Putamen (tissue), 1 donor: ENCODE measurements at places on chromosomes 12 and 14.
A peak's percentile ranks its signal among the peaks of the same experiment; 100 is the strongest.

GRCh38 chr14:99155173-99156089, 116.6 kb downstream of the BCL11B start:
- DNase-seq: no peak

DNA sequence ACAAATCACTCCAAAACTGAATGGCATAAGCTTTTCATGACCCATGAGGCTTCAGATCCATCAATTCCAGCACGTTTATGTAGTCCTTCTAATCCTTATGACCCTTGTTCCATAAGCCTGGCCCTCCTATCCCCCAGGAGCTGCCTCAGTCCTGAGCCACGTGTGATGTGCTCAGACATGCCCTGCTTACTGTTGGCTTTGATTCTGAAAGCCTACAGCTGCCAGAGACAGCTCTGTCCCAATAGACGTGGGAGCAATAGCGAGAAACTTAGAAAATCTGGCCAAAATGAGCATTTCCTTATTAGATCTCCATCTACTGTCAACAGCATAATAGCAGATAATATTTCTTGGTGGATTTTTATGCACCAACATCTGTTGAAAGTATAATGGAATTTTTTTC, 33.2 kb downstream of the DUSP6 start:
- DNase-seq: no peak

DNA sequence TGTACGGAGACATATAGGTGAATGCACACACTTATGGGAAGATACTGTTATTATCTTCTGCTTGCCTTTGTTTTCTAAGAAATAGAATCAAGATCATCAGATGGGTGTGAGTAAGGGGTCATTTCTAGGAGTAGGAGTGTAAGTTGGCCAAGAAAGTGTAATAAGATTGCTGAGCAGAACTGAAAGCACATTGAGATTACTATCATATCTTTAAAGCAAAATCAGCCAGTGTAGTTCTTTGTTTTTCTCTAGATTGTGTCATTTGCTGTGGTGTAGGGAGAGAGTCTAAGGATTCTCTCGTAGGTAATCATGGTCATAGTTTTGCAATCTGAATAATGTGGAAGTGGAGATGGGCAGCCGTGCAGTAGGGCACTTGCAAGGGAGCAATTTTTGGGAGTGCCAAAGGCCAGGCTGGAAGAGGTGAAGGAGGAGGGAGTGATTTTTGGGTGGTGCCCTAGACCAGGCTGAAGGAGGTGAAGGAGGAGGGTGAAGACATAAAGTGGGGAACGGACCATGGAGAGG, 131.6 kb downstream of the RGS6 start:
- no peak for DNase-seq

- DNase-seq: no peak
Measured at GRCh38 chr14:99401211-99401610, 79.4 kb downstream of the SETD3 start.

GRCh38 chr12:108711489-108712164, 19.7 kb downstream of the CORO1C start:
- no peak for DNase-seq

GRCh38 chr14:93788543-93789227, 400 bp upstream of the PRIMA1 start:
- peak; percentile 81 for DNase-seq

DNA sequence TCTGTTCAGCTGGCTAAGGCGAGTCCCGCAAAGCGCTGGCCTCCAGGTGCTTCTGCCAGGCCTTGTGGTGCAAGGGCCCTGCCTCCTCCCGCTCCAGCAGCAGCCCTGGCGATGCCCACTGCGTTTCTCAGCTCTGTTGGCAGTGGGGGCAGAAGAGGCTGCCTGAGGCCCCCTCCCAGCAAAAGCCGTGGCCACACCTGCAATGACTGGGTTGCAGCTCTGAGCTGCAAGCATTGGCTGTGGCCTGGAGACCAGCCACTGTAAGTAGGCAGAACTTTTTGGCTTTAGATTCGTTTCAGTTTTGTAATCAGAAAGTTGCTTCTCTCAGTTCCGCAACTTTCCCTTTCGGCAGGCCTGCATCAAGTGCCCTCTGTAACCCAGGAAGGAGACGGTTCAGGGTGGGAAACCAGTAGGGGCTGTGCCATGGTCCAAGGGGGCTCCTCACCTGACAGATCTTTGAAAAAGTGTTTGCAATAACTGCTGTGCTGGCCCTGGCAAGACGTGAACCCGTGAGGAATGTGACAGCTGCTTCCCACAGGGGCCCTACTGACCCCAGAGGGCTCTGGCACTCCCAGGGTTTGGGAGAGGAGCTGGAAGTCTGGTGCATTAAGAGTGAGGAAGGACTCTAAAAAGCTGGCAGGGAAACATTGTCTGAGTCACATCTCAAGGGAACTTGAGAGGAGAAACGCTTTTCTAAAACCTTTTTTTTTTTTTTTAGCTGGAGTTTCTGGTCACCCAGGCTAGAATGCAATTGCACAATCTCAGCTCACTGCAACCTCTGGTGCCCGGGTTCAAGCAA, 54.5 kb upstream of the MAX start:
- no peak for DNase-seq

DNA sequence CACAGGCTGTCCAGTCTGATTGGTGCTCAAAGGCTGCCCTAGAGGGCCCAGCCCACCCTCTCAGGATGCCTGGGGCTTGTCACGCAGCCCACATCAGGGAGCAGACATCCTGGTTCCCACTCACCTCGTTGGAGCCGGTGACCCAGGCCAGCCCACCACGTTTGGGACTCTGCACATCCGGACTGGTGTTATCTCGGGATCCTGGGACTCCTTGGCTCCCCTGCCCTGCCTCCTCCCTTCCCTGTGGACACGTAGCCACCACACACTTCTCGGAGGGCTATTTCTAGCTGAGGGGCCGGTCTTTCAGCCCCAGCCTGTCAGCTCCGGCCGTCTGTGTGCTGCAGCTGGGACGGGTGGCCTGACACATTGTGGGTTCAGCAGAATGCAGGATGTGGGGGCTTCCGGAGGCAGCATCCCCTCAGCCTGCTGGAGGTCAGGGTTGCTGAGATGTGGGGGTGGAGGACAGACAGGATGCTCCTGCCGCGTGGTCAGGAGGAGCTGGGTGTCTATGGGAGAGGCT, 12.8 kb upstream of the FGF23 start:
- no peak for DNase-seq

- peak; percentile 47 for DNase-seq
Measured at GRCh38 chr14:30005114-30005808, 77.6 kb upstream of the PRKD1 start.

- DNase-seq: no peak
Measured at GRCh38 chr12:24977711-24978110, 28.8 kb upstream of the BCAT1 start.

DNA sequence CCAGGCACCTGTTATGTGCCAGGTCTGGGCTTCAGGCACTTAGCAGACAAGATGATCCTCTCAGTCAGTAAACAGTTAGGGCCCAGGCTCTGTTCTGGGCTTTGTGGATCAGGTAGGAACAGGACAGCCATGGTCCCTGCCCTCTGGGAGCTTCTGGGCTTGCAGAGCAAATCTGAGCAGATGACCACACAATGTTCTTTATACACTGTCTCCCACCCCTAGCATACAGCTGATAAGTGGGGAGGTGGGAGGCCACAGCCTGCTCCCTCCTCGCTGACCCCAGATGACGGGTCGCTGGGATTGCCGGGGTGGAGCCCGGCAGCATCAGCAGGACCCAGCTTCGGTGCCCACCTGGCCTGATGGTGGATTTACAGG, 53.1 kb upstream of the RIN3 start:
- no peak for DNase-seq

DNA sequence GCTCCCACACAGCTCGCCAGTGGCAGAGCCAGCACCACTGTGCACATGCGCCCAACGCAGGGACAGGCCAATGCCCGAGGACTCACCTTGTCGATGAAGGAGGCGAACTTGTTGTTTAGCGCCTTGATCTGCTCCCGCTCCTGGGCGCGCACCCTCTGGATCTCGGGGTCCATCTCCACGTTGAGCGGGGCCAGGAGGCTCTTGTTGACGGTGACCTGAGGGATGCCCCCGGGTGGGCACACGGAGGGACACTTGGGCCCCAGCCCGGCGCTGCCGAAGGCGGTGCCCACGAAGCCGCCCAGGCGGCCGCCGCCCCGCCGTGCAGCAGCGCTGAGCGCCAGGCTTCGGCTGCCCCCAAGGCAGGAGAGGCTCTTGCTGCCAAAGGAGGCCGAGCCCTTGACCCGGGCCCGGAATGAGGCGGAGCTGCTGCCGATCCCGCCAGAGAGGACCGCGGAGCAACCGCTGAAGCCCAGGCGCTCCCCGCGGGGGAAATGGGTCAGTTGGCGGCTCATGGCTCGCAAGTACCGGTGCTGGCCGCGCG, at the start of gene KRT72:
KRT72 (minus strand) TSS at position 523 of the 541 bp plus-strand sequence; CDS start at position 512, 11 bp downstream.
- DNase-seq: no peak

- DNase-seq: no peak
Measured at GRCh38 chr14:97137705-97138104, 340.5 kb downstream of the VRK1 start.

DNA sequence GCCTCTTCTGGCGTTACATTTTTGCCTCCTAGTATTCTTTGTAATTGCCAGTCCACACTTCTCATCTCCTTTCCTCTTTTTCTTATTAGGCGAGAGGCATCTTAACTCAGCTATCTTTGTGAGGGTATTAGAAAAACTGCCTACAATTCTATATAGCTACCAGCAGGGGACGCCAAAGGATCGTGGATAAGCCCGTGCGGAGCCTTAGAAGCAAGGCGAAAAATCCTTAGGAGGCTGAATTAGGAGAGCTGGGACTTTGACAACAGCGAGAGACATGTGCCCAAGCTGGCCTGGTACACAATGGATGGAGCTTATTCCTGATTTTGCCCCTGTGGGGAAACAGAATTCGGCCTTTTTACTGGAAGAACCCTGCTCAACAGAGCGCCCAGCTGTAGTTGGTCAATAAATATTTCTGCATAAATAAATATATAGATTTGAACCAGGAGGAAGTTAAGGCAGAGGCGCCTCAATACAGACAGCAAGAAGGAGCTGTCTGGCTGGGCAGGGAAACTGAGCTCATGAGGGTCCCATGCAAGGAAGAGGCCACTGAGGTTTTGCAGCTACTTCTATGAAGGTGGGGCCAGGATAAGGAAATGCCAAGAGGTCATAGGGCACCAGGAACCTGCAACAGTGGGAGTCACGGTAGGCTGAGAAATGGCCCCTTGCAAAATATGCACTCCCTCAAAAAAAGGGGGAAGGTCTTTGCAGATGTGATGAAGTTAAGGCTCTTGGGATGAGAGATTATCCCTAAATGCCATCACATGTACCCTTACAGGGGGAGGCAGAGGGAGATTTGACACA, 14.6 kb upstream of the RBM19 start:
- peak; percentile 73 for DNase-seq

DNA sequence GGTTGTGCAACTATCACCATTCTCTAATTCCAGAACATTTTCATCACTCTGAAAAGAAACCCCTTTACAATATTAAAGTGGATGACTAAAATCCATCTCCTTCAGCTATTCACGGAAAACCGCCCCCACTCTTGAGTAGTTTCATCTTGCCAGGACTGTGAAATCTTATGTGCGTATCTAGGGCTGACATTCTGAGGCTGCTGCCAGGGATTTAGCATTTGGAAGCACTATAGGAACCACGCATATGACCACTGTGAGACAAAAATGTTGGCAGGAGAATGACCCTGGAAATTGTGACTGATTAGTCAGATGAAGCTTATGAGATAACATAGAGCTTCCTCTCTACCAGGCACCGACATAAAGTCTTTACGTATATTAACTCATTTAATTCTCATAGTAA, 305.2 kb upstream of the PDE3A start:
- DNase-seq: peak; percentile 4

DNA sequence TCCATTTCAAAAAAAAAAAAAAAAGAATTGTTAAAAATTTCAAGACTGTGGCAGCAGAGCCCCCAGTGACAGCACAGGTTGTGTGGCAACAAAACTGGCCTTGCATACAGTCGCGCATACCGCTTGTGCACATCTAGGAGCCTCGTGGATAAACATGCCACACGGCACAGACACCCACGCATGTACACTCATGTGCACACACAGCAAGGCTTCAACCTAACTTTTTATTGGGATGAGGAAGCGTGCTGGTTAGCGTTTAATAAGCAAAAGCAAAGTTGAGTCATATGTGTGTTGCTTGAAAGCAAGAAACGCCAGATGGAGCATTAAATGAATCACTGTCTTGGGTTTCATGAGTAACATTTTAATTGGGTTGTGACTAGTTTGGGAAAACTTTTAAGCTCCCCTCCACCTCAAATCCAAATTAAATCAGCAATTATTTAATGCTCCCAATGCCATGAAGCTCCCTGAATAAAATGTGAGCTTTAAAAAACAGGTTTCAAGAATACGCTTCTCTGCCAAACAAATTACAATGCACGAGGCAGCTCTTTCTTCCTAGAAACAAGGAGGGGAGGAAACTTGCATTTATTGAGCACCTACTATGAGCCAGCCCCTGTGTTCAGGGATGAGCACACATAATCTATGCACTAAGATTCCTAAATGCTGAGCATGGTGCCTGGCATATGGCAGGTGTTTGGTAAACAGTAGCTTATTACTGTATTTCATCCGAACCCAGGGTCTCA, 35.7 kb upstream of the EML1 start:
- DNase-seq: no peak

- no peak for DNase-seq
Measured at GRCh38 chr14:86346818-86347384, 817.0 kb downstream of the FLRT2 start.

GRCh38 chr14:93714605-93715004, 73.7 kb downstream of the PRIMA1 start:
- DNase-seq: no peak

GRCh38 chr14:77124345-77125280, 17.0 kb downstream of the ZDHHC22 start:
- peak; percentile 79 for DNase-seq

DNA sequence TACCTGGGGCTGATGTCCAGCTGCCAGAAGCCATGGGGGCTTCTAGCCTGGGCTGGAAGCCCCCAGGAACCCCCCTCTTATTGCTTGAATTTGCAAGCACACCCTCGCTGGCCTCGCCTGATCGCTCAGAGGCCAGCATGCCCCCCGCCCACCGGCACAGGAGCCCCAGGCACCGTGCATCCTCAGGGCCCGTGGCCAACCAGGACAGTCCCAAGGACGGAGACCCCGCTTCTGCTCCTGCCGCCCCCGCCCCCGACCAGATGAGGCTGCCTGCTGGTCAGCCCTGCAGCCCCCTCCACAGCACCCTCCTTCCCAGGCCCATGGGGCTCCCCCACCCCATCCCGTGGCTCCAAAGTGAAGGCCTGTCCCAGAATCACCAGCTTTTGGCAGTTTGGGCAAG, 21.2 kb downstream of the RAB35 start:
- no peak for DNase-seq

DNA sequence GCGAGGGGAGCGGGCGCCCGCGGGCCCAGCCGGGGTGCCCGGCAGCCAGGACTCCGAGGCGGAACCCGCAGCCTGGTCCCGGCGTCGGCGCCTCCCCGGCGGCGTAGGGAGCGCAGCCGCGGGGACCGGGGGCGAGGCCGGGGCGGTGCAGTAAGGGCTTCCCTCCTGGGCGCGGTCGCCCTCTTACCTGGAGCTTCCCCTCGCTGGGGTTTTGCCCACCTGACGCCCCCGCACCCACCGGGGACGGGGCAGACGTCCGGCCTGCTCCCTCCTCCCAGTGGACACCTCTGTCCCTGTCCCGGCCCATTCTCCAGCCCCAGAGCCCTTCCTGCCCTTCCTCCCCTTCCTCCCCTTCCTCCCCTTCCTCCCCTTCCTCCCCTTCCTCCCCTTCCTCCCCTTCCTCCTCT, 413 bp upstream of the TUBA1C start:
- no peak for DNase-seq

GRCh38 chr12:105275997-105276733, 40.2 kb upstream of the APPL2 start:
- DNase-seq: no peak
